Activated CD4-positive, CD25-positive, alpha-beta regulatory T cell treated with anti-CD3 and anti-CD28 coated beads, Interleukin-2, amount 50 U/mL, for 24 hours (primary cell): ENCODE measurements at places on chromosomes 1 and 21.
A peak's percentile ranks its signal among the peaks of the same experiment; 100 is the strongest.

GRCh38 chr21:34615487-34615814 lies 538 bp upstream of the RCAN1 start:
- peak; percentile 5 for ATAC-seq

DNA sequence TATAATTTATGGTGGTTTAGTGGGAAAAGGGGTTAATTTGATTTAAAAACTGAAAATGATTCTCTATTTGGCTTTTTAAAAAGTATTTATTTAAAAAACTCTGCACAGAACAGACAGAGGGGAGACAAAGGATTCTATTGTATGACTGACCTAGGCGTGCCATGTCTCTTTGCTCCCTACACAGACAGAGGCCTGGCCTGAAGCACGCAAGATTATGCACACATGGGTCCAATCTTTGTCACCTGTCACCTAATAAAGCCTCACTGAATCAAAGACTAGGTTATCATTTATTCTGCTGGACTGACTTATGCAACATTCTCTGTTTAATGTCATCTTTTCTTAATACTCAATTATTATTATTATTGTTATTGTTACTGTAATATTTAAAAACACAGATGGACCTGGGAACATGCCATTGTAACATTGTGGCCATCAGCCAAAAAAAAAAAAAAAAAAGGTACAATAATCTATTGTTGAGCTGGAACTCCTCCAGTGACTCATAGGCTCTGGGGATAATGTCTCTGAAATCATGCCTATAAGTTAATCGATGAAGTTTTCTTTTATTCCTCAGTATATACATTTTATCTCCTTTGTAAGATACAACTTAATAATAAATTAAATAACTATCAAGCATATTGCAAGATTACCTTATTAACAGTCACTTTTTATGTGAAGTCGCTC lies 112.1 kb downstream of the RUNX1 start:
- ATAC-seq, result no peak

DNA sequence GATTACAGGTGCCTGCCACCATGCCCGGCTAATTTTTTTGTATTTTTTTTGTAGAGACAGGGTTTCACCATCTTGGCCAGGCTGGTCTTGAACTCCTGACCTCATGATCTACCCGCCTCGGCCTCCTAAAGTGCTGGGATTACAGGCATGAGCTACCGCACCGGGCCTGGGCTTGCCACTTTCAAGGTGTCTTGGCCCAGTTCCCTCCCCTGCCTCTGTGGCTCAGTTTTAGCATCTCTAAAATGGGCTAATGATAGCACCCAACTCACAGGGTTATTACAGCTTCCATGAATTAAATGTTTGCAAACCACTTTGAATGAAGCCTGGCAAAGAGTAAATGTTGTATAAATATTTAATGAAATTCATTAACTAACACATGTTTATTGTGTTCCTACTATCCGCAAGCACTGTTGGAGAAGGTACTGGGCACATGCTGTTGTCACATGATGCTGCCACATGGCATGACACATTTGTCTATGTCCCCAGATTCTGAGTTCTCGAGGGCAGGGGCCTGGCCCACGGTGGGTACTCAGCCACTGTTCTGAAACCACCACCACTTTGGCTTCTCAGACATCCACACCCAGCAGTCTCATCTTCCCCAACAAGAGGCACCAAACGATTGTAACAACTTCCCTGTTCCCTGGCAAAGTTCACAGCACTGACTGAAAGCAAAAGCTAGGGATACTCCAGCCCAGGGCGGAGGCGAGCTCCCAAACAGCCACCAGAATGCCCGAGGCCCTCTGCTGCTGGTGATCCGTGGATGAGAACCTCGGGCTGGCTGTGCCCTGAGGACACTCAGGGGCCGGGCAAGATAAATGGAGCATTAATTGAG lies 9.7 kb downstream of the IFFO2 start:
- no peak for ATAC-seq

DNA sequence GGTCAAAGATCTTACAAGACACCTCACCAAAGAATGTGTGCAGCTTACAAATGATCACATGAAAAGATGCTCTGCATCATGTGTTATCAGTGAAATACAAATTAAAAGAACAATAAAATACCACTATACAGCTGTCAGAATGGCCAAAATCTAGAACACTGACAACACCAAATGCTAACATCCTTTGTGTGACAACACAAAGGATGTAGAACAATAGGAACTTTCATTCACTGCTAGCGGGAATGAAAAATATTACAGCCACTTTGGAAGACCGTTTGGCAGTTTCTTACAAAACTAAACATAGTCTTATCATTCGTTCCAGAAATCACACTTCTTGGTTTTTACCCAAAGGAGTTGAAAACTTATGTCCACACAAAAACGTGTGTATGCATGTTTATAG lies 20.6 kb upstream of the SELP start:
- ATAC-seq, result no peak

DNA sequence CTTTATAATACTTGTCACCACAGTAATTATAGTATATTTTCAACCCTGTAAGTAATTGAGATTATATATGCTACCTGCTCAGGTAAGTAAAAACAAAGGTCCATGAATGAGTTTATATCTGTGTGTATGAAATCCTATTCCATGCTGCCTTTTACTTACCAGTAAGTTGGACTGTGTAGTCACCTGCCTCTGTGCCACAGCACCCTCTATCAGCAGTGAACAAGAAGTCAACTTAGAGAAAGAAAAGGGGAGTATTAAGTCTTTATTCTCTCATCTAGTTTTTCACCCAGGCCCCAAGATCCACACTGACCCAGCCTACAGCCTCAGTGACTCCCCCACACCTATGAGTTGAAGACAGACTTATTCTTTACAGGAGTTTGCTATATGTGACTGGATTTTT lies 36.9 kb upstream of the IFI16 start:
- no peak for ATAC-seq

DNA sequence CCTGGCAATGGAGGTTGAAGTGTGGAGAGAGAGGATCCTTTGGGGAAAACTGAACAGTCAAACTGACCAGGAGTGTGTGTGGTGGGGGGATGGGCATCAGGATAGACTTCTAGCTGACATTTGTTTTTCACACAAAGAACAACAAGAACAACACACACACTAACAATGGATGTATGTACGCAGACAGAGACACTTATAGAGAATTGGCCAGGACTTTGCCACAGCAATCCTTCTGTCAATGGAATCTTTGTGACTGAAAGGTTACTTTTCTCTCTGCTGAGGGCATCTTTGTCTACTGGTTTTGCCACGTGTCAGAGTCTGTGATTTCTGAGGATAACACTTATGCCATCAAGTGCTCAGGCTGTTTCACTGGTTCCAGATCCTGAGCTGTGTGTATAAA lies 12.4 kb upstream of the FCGR2A start:
- ATAC-seq, result no peak

DNA sequence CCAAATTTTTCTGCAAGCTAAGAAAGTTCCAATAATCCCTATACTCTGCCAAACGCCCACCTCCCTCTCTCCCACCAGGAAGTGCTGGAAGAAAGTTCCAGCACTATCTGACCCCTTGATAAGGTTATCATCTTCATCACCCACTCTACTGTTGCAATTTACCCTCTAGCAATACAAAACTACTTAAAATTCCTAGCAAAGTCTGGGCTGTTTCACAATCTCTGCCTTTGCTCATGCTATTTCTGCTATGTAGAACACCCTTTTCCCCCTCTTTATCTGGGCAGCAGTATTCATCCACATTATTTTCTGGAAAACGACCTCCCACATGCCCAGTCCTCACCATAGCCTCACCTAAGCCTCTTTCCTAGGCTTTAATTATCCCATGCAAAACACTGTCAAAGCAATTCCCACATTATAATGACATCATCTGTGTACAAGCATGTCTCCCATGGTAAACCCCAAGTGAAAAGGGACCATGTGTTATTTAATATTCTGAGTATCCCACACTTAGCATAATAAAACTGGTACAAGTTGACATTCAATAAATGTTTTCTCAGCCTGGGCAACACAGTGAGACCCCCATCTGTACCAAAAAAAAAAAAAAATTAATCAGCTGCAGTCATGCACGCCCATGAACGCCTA lies 12.0 kb downstream of the F11R start:
- ATAC-seq, result no peak

DNA sequence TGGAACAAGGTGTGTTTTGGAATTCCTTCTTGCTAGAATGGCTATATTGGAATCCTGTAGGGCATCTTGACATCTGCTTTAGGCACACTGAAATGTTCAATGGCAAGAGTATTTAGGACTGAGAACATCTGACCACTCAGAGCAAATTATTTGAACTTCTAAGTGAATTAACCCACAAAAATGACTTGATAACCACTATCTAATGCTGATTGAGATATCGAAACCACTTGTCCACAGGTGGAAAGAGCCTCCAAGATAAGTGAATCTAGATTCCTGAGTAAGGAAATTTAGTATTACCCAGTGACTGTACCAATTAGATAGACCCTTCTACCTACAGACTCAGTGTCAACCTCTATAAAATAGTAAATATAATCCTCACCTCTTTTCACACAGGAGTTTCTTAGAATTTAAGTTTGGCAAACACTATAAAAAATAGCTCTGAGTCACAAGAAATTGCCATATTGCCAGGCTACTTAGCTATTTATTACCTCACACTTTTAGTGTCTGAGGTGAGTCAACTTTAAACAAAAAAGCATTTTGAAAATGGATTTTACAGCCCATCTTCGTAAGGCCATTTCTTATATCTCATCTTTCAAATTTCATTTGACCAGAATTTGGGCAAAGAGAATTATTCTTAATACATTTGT lies 421.8 kb downstream of the PTBP2 start:
- ATAC-seq, result no peak

DNA sequence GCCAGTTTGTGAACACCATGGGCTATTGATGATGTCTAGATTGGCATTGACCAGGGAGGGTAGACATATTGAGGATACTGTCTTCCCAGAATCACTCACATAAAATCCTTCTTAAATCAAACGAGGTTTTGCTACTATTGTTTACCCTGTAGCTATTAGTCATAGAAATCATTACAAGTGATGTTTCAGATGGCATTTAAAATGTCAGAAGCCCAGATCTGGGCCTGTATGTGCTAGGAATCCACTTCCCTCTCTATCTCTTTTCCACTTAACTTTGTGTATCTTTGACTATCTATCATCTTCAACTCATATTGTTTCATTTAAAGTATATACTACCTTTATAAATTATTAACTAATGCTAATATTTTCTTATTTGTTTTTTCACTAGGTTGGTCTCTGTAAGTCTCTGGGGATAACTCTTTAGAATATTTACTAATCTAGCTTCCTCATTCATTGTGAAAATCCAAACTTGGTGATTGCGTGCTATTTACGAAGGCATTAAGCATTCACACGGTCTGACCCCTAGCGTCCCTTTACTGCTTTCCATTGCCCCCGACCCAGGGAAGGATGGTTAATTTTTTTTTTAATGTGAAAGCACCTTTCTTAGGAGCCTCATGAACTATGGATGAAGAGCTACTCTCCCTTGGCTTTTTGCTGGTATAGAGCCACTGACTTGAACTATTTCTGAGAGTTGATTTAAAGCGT lies 281.8 kb downstream of the GPATCH2 start:
- ATAC-seq, result no peak

- ATAC-seq, result no peak
These were observed 34.4 kb downstream of the KIAA0040 start for GRCh38 chr1:175158170-175158591.

GRCh38 chr1:198283222-198283621 lies 126.4 kb downstream of the NEK7 start:
- no peak for ATAC-seq

DNA sequence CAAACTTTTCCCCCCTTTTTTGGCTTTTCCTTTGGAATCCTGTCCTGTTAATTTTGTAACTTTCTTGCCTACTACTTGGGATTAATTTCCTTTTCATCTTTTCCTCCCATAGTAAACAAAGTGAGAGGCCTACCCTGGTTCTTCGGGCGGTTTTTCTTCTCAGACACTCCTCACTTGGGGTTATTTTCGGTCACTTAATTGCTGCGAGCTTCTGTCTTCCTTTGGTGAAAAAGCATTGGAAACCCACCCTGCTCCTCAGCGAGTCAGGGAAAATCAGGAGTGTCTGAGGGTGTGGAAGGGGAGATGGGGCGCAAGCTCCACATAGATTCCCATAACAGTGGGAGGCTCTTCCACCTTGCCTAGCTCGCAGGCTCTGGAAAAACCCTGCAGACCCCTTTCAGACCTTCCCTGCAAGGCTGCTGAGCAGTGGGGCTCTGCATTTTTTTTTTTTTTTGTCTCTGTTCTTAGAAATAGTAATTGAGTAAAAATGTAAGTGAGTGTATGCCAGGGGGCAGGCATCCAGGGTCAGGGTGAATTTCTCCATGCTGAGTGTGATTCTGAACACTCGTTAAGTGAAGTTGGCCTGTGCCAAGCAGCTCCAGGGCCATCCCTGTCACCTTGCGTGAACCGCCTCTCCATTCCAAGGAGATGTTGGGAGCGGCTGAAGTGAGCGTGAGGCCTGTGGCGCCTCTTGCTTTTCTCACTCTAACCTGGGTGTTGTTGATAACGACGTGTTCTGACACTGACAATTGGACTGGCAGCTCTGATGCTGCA lies 20.3 kb downstream of the TGFB2 start:
- no peak for ATAC-seq

- no peak for ATAC-seq
These were observed 21.2 kb downstream of the AGRN start for GRCh38 chr1:1041092-1041523.

- no peak for ATAC-seq
These were observed 41.5 kb downstream of the PLPPR5 start for GRCh38 chr1:98963064-98963758.

DNA sequence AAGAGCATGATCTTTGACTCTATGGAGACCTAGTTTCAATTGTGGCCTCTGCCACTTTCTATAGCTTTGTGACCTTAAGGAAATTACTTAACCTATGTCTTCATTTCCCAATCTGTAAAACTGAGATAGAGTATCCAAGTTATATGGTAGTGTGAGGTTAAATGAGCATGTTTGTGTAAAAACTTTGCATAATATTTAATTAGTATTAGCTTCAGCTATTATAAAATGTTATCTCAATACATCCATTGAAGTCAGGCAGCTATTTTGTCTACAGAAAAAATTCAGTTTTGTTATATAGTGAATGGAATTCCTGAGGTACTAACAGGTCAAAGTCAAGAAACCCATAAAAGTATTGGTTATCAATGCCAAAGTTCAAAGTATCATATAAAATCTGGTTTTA lies 53.6 kb downstream of the GPATCH2 start:
- ATAC-seq, result no peak
